Caco-2 (cell line): ENCODE measurements at places on chromosomes 3 and 15. TPM values are rescaled to one million over a fixed set of nuclear protein-coding genes. Genes with fewer than 3 reads are reported as not detected.

DNA sequence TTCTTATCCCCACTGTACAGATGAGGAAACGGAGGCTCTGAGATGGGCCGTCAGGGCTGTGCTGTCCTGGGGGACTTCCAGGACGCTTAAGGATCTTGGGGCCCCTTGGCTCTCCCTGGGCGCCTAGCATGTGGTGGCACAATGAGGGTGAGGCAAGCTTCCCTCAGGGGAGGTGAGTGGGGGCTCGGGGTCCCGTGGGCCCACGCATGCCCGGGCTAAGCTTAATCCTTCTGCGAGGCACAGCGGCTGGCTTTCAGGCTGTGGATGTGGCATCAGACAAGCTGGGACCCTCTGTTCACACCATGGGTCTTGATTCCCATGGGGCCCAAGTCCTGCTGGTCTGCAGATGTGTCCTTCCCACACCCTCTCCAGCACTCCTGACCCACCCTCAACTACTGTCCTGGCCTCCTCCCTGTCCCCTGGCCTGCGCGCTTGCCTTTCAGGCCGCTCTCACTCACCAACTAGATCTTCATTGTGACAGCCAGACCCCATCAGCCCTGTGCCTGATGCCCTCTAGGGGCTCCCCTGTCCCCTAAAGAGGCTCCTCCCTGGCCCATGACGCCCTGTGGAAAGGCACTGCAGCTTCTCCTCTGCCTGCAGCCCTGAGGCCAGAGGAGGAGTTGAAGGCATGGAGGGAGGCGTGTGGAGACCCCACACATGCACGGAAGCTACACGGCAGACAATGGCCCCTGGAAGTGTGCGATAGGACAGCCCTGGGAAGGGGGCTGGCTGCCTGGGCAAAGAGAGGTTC is 11.3 kb downstream of the DUSP7 start:
- H3K36me3 ChIP-seq: no peaks in the 10 kb centered on the region
- H3K27me3 ChIP-seq: no peaks in the 10 kb centered on the region
- DNase-seq: no peak
- no peaks in the 10 kb centered on the region for H3K4me1 ChIP-seq
- H3K4me3 ChIP-seq: no peak overlapping the region

- H3K27ac ChIP-seq: no peak overlapping the region
- no peak overlapping the region for H3K4me3 ChIP-seq
- no peaks in the 10 kb centered on the region for H3K36me3 ChIP-seq
- H3K27me3 ChIP-seq: no peaks in the 10 kb centered on the region; the same call in 1 of the 2 replicates
Measured at GRCh38 chr15:92416557-92416956, 22.9 kb downstream of the ST8SIA2 start.

DNA sequence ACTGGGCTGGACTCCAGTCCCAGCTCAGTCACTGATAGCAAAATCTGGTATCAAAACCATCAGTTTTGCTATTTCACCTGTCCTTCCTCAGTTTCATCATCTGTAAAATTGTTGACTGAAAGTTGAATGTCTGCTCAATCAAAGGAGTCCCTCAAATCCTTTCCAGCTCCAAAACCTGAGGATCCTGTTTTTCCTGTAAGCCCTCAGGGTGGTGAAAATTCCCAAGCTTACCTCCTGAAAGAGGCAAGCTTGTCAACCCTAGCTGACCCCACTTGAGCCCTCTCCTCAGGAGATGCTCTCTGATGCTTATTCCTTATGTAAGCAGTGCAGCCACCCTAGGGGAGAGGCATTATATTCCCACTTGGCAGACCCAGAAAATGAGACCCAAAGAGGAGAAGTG is 82.6 kb downstream of the HMG20A start:
- DNase-seq: peak; percentile 58
- no peaks in the 10 kb centered on the region; the same call in 1 of the 2 replicates for H3K36me3 ChIP-seq
- no peaks in the 10 kb centered on the region for H3K27me3 ChIP-seq
- H3K4me3 ChIP-seq: no peak overlapping the region
- peak overlapping the region; percentile 80 for H3K27ac ChIP-seq
- H3K4me1 ChIP-seq: peaks cover 17% of the 10 kb centered on the region

GRCh38 chr3:140363801-140364200 is 314.1 kb upstream of the TRIM42 start:
- no peaks in the 10 kb centered on the region for H3K27me3 ChIP-seq
- H3K4me1 ChIP-seq: no peaks in the 10 kb centered on the region
- H3K36me3 ChIP-seq: no peaks in the 10 kb centered on the region
- no peak for DNase-seq
- no peak overlapping the region for H3K4me3 ChIP-seq

GRCh38 chr15:51736069-51736468 is 1.4 kb downstream of the LYSMD2 start:
- H3K4me3 ChIP-seq: no peak overlapping the region
- H3K36me3 ChIP-seq: no peaks in the 10 kb centered on the region
- no peak overlapping the region for H3K27ac ChIP-seq
- H3K27me3 ChIP-seq: no peaks in the 10 kb centered on the region

- H3K36me3 ChIP-seq: no peaks in the 10 kb centered on the region
- peak; percentile 50 for DNase-seq
- H3K27ac ChIP-seq: peak overlapping the region; percentile 89
Measured at GRCh38 chr15:70508561-70509281, 254.6 kb downstream of the UACA start.

GRCh38 chr3:149009732-149010131 is 18.4 kb downstream of the GYG1 start:
- no peaks in the 10 kb centered on the region for H3K27me3 ChIP-seq
- no peak for DNase-seq
- H3K36me3 ChIP-seq: no peaks in the 10 kb centered on the region; the same call in 1 of the 2 replicates
- H3K27ac ChIP-seq: no peak overlapping the region
- no peaks in the 10 kb centered on the region for H3K4me1 ChIP-seq

- DNase-seq: no peak
- no peaks in the 10 kb centered on the region for H3K4me1 ChIP-seq
- H3K36me3 ChIP-seq: no peaks in the 10 kb centered on the region
Measured at GRCh38 chr3:174218016-174218415, 641.1 kb upstream of the NAALADL2 start.

GRCh38 chr3:58324391-58325390 is 8.0 kb upstream of the PXK start:
- no peaks in the 10 kb centered on the region for H3K27me3 ChIP-seq
- no peak overlapping the region for H3K27ac ChIP-seq

- no peaks in the 10 kb centered on the region for H3K36me3 ChIP-seq
- H3K4me1 ChIP-seq: no peaks in the 10 kb centered on the region
- no peak for DNase-seq
- no peak overlapping the region for H3K27ac ChIP-seq
Measured at GRCh38 chr3:195247863-195248189, 23.1 kb downstream of the XXYLT1 start.

- peak; percentile 70 for DNase-seq
- H3K4me1 ChIP-seq: peaks cover 8% of the 10 kb centered on the region; the same call in 1 of the 2 replicates
- no peaks in the 10 kb centered on the region for H3K36me3 ChIP-seq
- H3K27me3 ChIP-seq: no peaks in the 10 kb centered on the region
Measured at GRCh38 chr3:189233225-189233858, 61.6 kb downstream of the TPRG1 start.

DNA sequence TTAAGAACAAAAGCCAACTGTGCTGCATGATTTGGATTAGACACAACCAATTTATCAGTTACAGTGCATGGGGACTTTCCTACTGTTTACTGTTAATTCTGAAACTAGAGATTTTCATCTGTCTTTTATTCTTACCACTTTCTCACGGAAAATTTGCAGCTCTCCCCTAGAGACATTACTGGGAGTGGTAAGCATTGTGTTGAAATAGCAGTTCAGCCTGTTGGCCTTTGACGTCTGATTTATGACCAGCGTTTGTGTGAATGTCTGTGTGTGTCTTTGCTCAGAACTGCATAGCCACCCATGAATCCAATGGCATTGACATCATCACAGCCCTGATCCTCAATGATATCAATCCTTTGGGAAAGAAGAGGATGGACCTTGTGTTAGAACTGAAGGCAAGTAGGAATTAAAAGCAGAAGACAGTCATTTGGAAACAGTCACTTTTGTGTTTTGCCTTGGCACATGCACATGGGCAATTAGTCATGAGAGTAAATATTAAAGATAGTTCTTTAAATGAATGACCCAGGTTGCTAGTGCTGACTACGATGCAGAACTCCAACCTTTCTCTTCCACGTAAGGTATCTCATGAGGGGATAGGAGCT is 202.2 kb upstream of the BHLHE40 start:
- H3K27ac ChIP-seq: no peak overlapping the region
- H3K4me1 ChIP-seq: peaks cover 9% of the 10 kb centered on the region; the same call in 1 of the 2 replicates
- DNase-seq: peak; percentile 36
- no peaks in the 10 kb centered on the region for H3K27me3 ChIP-seq
- no peaks in the 10 kb centered on the region for H3K36me3 ChIP-seq
- no peak overlapping the region for H3K4me3 ChIP-seq

DNA sequence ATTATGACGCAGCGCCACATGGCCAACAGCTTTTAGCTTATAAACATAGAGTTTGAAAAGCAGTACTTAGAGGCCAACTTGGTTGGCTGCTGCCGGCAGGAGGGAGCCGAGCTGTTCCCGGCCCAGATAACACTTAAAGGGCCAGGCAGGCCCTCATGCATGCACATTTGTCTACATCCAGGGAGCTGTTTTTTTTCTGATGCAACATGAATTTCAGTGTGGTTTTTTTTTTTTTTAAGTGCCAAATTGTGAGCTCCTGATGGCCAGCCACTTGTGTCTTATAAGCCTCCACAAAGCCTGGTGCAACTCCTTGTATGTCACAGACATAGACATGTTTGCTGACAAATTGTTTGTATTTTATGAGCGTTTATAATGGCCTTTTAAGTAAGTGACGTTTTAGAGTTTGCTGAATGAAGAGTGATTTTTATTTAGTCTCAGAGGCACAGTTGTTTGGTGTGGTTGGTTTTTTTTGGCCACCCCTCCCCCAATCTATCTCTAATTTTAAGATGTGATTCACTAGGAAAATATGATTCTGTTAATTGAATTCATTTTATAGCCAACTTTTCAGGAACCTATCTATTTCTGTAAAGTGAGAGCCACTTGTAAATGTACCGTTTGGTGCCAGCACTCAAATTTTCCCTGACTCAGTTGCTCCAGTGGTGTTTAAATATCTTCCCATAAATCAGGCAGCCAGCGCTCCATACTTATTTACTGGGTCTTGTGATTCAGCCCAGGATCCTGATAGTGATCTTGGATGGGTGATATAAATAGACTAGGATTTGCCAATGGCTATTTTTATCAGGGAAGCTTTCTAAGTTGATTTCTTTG is 134.3 kb downstream of the VGLL4 start:
- H3K4me3 ChIP-seq: no peak overlapping the region
- no peaks in the 10 kb centered on the region for H3K27me3 ChIP-seq
- H3K4me1 ChIP-seq: no peaks in the 10 kb centered on the region
- no peaks in the 10 kb centered on the region for H3K36me3 ChIP-seq
- no peak for DNase-seq

The CHRM5 gene
- total RNA-seq: not detected in 2 replicates

The SH3GL3 gene
- total RNA-seq: not detected in 2 replicates

The LRRIQ4 gene
- not detected in 2 replicates for total RNA-seq

The C3orf22 gene
- not detected in 2 replicates for total RNA-seq

The AHSG gene
- total RNA-seq: 222 and 237 TPM in 2 replicates
